ENCODE measurements at places on chromosomes 5 and 9.
A peak's percentile ranks its signal among the peaks of the same experiment; 100 is the strongest.

GRCh38 chr9:109742776-109743348 lies 37.1 kb upstream of the PALM2AKAP2 start:
- peak; percentile 60 for DNase-seq

DNA sequence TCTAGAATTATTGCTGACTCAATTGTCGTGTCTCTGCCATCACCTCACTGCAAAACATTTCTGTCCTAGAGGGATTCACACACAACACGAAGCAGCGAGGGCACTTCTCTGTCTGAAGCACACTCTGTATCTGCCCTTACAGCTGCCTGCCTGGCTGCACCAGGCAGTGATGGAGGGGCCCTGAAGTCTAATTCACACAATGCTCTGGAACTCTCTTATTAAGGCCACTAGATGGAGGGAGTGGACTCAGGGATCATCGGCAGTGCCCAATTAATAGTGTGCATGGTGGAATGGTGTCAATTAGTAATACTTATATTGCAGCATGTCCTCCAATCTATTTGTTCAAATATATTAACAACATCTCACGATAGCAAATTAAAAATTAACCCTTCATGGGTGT lies 157.5 kb upstream of the MAP1B start:
- DNase-seq: no peak

GRCh38 chr5:139637438-139638089 lies 10.6 kb upstream of the CXXC5 start:
- peak; percentile 80 for DNase-seq

DNA sequence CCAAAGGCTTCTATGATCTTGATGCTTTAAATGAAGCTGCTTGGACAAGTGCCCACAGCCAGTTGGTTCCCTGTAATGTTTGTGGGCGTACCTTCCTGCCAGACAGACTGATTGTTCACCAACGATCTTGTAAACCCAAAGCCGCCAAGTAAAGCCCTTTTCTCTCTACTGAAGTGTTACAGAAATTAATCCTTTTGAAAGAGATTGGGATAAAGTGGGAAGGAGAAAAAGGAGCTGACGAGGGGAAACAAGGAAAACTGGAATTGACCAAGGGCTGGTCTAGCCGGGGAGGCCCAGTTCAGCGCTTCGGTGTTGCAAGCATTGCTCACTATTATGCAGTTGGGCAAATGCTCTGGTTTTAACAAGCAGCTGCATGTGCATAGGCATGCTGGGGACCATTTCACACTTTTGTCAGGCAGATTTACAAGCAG lies 53.2 kb downstream of the ZNF474 start:
- peak; percentile 92 for DNase-seq

DNA sequence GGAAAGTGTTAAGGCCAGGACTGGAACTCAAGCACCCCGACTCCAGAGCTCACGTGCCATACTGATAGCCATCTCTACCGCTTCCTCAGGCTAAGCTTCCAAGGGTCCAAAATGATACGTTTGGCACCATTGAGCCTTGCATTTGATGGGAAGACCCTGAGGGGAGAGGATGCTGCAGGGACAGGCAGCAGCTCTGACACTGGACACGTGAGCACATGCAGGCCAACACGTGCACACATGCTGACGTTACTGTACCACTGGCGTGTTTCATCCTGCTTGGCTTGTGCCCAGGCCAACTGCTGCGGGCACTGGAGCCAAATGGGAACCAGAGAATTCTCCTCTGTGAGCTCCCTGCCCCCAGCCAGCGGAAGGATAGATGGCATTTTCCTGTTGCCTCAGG lies 5.2 kb downstream of the FAT2 start:
- no peak for DNase-seq

DNA sequence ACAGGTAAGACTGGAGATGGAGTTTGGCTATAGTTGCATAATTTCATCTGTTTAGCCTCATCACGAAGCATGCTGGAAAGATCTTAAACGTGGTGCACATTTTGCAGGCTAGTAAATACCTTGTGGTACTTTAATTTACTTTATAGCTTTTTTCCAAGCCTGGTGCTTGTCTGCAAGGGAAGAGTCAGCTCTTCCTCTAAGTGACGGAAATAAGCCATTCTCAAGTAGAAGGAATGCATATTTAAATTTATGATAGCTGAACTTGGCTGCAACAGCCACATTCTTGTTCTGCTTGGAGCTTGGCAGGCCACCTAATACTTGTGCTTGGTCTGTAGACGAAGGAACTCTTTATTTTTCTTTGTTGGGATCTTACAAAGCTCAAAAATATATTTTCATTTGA lies 188.0 kb upstream of the PIK3R1 start:
- peak; percentile 81 for DNase-seq

GRCh38 chr9:34282096-34282495 lies 47.0 kb downstream of the KIF24 start:
- no peak for DNase-seq

GRCh38 chr9:114324492-114324891 lies 1.6 kb downstream of the ORM1 start:
- no peak for DNase-seq

All from choroid plexus epithelial cell (primary cell).